T-helper 1 cell (primary cell): ENCODE measurements at places on chromosomes 2 and 18.

DNA sequence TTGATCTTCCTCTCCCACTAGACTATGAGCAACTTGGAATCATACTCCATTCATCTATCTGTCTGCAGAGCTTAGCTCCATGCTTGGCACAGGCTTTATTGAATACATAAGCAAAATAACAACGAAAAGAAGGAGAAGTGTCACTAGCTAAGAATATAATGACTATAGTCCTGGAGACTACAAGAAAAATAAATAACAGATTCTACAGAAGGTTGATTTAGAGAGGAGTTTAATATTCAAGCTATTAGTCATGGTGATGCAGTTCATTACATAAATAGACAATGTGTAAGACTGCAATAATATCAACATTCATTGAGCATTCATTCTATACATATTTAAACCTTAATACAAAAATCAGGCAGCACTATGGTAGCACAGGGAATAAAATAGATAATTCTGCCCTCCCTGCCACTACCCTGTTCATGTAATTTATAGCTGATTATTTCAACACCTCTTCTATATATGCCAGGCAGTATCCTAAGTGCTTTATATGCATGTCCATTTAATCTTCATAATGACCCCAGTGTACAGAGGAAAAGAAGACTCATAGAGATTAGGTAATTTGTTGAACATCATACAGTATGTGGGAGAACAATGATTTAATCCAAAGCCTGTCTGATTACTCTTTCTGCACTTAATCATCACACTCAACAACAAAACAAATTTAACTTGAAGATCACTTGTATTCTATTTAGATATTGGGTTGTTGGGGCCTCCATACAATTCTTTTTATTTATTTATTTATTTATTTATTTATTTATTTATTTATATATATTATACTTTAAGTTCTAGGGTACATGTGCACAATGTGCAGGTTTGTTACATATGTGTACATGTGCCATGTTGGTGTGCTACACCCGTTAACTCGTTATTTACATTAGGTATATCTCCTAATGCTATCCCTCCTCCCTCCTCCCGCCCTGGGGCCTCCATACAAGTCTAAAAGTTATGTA, 165.3 kb downstream of the RNF152 start:
- DNase-seq = no peak

DNA sequence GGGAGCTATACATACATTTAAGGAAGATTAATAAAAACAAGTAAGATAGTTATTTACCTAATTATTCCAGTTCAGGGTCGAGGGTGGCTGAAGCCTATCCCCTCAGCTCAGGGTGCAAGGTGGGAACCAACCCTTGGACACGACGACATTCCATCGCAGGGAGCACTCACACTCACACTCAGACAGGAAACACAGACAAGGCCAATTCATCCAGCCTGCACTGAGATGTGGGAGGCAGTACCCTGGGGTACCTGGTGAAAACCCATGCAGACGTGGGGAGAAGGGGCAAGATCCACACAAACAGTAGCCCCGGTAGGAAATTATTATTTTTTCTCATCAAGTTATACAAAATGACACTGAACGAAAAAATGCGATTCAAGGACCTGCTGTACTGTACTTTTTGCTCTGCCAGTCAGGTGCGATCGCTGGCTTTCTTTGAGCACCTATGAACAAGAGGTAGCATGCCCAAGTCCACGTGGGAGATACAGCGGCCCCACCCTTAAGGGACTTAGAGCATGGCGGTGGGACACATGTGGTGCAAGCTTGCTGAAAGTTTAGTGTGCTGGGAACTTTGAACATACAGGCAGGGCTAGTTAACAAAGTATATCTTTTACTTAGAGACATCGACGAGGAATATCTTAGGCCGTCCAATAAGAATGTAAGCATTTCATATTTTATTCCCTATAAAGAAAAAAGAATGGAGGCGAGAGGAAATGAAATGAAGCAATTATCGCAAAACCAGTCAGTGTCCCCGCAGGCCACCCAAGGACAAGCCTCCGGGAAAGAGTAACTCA, 624 bp downstream of the METTL8 start:
- no peak for DNase-seq

DNA sequence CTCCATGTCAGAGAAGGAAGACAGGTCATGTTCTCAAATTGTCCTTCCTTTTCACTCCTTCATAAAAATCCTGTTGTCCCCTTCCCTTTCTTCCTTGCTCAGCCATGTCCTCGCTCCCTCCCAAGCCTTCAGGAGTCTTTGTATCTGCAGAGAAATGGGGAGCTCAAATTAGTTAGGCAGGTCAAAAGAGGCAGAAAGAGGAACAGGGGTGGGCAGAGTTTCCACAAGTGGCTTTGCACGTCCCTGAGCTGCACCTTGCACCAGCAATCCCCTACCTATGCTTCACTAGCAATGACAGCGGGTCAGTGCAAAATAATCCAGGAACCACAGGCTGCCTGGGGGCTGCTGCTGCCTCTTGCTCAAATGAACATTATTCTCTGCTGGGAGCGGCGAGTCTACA, 152.1 kb upstream of the ITGA6 start:
- no peak for DNase-seq

DNA sequence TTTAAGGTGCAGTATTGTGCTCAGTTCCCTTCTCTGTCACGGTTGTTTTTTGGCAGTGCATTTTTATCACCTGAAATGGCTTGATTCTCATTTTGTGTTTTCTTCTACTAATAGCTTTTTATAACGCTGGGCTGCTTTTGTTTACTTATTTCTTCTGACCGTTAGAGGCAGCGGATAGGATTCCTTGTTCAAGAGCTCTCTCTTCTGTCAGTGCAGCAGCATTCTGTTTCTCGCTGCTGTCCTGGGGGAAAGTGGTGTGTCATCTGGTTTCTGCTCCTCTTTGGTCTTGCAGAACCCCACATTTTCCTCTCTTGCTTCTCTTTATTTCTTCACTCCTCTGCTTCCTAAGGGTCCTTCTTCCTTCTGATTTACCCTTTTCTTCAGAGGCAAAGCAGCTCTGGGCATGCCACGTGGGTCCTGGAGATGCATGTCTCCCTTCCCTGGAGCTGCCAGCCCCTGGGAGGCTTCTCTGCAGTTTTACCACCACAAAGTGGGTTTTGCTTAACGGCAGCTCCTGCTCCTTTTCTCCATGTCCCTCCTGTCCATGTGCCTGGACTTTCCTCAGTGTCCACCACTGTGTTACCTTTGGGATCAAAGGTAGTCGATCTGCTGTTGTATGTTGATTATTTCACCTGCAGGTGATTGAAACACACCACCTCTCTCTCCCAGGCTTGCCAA, 47.3 kb upstream of the SNTG2 start:
- DNase-seq = no peak

DNA sequence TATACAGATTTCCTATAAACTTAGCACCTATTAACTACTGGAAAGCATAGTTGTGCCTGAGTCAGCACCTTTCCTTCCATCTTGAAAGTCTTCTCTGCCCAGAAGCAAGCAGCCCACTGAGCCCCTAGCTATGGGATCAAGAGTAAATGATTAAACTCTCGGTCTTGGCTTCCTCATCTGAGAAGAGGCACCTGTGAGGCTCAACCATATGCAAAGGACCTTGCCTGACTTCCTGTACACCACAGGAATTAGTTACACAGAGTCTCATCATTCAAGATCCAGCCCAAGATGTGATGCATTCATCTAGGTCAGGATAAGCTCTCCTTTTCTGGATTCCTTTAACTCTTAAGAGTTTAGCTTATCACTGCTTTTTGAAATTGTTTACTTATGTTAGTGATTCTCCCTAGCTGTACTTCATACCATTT, 96.0 kb downstream of the CDH2 start:
- DNase-seq = no peak

- no peak for DNase-seq
These were observed 11.4 kb upstream of the SLC20A1 start for GRCh38 chr2:112634153-112634873.

- no peak for DNase-seq
These were observed 92.5 kb downstream of the EPB41L5 start for GRCh38 chr2:120105360-120105759.

DNA sequence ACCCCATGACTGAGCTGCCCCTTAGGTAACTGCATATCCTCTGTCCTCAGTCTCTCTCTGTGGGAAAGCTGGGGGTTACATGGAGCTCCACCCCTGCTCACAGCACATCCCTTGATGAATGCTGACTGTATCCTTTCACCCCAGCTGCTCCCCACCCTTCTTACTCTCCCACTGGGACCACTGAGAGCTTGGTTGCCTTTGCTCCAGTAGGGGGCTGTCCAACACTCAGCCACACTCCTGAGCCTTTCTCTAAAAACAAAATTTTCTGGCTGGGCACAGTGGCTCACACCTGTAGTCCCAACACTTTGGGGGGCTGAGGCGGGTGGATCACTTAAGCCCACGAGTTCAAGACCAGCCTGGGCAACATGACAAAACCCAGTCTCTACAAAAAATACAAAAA, 89.2 kb upstream of the MSH2 start:
- no peak for DNase-seq

DNA sequence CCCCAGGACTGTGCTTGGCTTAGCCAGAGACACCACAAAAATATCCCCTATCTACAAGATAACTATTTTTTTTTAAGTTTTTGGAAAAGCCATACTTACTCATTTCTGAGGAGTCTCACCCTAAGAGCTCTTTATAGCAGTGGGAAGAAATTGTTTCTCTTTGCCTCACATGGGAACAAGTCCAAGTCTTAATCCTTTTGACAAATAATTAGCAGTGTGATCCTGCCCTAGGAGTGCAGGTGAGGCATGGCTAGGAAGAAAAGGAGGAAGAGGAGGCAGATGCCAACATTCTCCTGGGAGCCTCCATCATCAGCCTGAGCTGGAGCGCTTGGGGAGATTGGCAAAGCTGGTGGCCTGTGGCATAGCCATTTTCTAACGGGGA, 115.6 kb downstream of the STPG4 start:
- no peak for DNase-seq

- DNase-seq = no peak
These were observed 38.4 kb downstream of the EPAS1 start for GRCh38 chr2:46335391-46336282.

DNA sequence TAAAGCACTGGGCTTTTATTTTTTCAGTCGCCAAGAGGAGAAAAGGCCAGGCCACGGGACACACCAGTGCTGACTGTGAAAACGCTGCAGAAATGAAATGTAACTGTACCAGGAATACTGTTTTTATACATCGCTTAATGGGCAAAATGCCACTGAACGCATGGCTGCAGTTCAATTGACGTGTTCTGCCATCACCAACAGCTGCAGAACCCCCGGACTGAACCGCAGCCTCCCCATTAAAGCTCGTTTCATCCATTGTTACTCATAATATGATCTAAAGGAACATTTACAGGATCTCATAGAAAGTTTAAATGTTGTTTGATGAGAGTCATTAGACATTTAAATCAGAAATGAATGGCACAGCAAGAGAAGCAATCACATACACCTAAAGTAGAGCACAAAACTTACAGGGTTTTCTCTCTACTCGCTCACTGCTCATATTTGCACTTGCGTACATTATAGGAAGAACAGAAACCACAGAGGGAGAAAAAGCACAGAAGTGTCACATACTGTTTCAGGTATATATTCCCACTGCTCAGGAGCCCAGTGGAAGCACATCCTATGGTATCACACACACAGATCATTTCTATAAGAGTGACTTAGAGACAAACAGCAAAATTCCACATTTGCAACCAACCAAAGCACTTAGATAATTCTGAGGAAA, 35.3 kb downstream of the TCF4 start:
- no peak for DNase-seq

DNA sequence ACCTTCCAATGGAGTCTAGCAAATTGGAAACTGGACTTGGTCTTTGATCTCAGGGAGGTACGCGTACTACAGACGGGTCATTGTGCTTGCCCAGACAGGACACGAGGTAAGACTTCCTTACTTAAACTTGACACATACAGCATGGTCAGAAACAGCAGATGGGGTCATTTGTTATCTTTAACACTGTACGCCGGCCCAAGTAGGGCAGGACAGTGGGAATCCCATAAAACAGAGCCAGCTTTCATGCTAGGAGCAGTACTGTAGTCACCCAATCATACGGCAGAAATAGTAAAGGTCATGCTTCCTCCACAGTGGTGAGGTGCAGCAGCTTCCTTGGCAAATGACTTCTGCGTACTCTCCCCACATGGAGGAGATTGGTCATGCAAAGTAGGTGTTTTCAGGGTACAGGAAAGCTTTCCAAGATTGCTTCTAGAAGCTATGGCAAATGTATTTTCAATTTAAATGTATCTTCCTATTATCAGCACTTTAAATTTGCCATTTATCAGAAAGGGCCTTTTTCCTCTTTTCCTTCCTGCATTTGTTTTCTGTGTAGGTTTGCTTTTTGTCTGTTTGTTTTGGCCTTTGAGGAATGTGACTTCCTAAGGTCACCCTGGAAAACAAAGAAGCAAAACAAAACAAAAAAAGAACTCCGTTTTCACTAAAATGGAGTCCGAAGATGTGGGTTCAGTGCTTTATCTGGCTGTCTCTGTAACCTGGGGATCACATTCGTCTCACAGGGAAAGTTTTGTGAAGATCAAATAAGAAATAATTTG, 74.0 kb upstream of the DSG1 start:
- no peak for DNase-seq

DNA sequence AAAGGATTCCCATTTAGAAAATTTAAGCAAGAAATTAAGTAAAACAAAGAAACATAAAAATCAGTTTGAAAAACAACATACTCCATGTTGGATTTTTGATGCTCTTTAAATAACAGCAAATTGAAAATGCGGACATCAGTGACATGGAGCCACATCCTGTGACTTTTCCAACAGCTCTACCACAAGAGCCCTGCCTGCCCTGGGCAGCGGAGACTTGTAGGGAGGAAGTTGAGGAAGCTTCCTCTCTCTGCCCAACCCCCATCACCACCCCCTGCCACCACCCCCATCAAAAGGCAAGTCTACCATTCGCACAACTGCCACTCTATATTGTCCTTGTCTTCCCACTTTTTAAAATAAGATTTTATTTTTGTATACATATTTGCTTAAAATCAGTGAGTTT, 32.8 kb upstream of the DAPL1 start:
- no peak for DNase-seq

GRCh38 chr2:18117592-18117991, 239.1 kb downstream of the KCNS3 start:
- no peak for DNase-seq

- DNase-seq = no peak
These were observed 110.4 kb downstream of the GRB14 start for GRCh38 chr2:164510895-164511294.

DNA sequence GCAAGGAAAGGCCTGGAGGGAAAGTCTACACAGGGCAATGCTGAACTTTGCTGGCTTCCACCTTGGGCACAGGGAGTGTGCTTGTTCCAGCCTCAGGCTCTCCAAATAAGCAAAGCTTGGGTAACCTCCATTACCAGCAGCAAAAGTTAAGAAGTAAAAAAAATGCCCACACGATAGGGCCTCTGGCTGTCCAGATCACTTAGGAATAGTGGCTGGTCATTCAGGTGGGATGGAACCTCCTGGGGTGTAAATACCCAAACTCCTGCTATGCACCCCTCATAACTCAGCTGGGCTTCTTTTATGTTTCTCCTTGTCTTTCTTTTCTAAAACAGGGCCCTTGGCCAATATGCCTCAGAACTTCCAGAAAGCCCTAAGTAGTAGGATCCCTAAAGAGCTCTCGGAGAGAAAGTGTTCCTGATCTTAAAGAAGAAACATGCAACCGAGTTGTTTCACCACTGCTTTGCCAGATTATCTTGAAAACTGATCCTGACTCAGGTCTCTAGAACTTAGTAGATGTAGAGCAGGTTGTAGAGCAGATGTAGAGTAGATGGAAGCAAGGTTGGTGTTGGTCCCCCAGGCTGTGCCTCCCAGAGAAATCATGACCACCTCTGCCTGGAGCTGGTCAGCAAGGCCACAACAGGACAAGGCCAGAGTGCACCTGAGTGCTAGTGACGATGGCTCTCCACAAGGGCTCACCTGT, 2.0 kb upstream of the OSR1 start:
- no peak for DNase-seq
